Foreskin keratinocyte (primary cell): ENCODE measurements at places on chromosomes 6 and 20. TPM values are rescaled to one million over a fixed set of nuclear protein-coding genes. Genes with fewer than 3 reads are reported as not detected.

Gene THBS2
- total RNA-seq: 345 and 346 TPM in 2 replicates

Gene PSORS1C1
- 7.4 and 10.5 TPM in 2 replicates for total RNA-seq

Gene SAMD5
- 1.4 and 2.6 TPM in 2 replicates for total RNA-seq

Gene LHFPL5
- not detected in 2 replicates for total RNA-seq

Gene BCAS1
- total RNA-seq: not detected in 2 replicates

Gene SPATS1
- total RNA-seq: not detected in 2 replicates

Gene FABP7
- total RNA-seq: 0.27 and 0.39 TPM in 2 replicates

Gene OOEP
- total RNA-seq: 0.14 and 0.49 TPM in 2 replicates

Gene HFE
- total RNA-seq: 13.2 and 13.6 TPM in 2 replicates

Gene VNN1
- 0.54 and 0.67 TPM in 2 replicates for total RNA-seq

Gene BMP5
- total RNA-seq: not detected in 2 replicates

Gene PCIF1
- total RNA-seq: 14.6 and 17.2 TPM in 2 replicates

Gene SLC32A1
- not detected in 2 replicates for total RNA-seq
